ENCODE measurements at places on chromosomes 3 and 15. TPM values are rescaled to one million over a fixed set of nuclear protein-coding genes. Genes with fewer than 3 reads are reported as not detected.

DNA sequence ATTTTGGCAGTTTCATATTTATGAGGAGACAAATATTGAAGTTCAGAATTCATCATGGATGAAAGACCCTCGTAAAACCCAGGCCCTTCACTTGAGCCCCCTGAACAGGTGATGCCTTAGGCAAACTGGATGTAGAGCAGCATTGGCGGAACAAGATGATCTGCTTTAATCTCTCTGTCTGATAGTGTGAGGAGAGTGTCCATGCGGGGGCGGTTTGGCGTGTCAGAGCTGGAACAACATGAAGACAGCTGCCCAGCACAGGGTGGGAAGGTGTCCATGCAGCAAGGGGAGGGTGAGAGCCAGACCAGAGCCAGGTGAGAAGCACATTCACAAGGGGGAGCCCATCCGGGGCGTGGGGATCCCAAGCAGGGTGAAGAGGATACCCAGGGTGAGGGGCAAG lies 31.8 kb upstream of the ANP32A start:
- no peaks in the 10 kb centered on the region for H3K4me1 ChIP-seq
- H3K27ac ChIP-seq, result no peak overlapping the region
- H3K27me3 ChIP-seq, result no peaks in the 10 kb centered on the region
- H3K36me3 ChIP-seq, result no peaks in the 10 kb centered on the region
- no peak for DNase-seq
- no peak overlapping the region for H3K4me3 ChIP-seq

DNA sequence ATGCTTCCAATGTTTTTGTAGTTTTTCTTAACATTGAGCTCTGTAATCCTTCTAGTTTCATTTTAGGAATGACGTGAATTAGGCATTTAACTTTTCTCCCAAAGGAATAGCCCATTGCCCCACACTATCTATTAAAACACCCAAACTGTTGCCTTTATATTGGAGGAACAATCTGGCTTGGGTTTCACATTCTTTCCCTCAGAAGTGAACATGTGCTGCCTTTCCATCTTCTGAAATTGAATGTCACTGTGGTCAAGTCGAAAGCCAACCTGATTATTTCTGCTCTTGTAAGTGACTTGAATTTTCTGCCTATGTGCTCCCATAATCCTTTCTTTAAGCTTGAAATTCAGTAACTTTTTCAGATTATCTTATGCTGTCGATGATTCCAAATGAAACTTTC lies 214.5 kb downstream of the SLC9A9 start:
- H3K36me3 ChIP-seq, result no peaks in the 10 kb centered on the region
- H3K27ac ChIP-seq, result no peak overlapping the region
- no peak for DNase-seq

- no peak overlapping the region for H3K4me3 ChIP-seq
- H3K27me3 ChIP-seq, result no peaks in the 10 kb centered on the region
- DNase-seq, result no peak
- no peaks in the 10 kb centered on the region for H3K36me3 ChIP-seq
- no peaks in the 10 kb centered on the region for H3K4me1 ChIP-seq
These were observed 123.3 kb downstream of the MYLK start for GRCh38 chr3:123760817-123761216.

RNU5B-1 gene
- total RNA-seq, result 33.3 TPM
